Muscle of leg (tissue), 16 donors: ENCODE measurements at places on chromosomes 16 and 17.

- peak; percentile 51 for DNase-seq
Measured at GRCh38 chr17:57938061-57938502, 17.1 kb downstream of the CUEDC1 start.

DNA sequence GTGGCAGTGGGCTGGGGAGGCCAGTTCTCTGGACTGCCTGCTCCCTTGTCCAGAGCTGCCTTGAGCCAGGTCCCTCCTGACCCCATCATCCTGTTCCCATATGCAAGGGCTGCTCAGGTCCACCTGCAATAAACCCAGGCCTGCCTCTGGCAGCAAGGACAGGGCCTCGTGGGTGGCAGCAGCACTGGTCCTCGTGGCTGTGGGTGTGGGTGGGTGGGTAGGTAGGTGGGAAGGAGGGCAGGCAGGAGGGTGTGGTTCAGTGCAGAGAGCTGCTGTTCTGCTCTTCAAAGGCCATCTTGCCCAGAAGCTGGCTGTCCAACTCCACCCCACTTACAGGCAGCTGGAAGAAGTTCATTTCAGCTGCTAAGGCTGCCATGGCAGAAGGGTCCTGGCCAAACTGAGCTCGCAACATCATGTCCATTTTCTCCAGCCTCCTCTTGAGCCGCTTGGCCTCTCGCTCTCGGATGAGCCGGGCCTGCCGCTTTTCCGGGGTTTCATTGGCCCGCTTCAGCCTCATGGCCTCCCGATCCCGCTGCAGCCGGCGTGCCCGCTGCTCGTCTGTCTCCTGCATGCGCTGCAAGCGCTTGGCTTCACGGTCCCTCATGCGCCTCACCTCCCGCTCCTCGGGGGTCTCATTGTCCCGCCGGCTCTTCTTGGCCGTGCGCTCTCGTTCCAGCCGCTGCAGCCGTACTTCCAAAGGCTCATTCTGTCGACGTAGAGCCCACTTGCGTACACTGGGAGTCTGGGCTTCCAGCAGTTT lies 14.2 kb downstream of the ATXN1L start:
- DNase-seq: no peak

DNA sequence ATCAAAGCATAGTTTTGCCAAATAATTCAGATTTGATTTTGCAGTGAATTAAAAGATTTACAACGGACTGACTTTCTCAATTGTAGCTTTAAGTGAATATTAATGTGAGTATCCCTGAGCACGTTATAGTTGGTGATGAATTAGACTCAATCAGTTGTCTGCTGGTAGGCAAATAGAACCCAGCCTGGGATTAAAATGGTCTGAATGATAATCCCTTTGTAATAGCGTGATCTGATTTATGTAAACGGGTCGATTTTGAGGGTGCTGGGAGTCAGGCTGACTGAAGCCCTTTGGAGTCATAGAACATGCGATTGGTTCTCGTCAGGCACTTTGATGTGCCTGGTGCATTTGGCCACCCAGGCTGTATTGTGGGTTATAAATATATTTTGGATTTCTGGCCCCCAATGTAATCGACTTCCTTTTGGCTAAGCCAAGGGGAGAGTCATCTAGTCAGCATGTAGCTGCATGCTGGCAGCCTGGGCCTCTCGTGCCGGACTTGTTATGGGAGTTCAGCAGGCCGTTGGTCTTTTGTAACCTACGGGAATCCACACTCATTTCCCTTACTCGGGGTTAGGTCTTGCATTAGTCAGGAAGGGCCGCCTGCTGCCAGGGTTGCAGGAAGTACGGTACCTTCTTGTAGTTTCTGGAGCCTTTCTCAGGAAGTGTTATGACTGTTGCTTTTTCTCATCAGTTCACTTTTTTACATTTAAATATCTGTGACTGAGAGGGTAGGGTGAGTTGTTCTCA lies 5.4 kb downstream of the PGS1 start:
- peak; percentile 69 for DNase-seq

GRCh38 chr17:28404007-28404406 lies 2.0 kb downstream of the SLC46A1 start:
- DNase-seq: peak; percentile 50

- DNase-seq: peak; percentile 1
Measured at GRCh38 chr17:61689610-61690180, 98.7 kb upstream of the NACA2 start.

DNA sequence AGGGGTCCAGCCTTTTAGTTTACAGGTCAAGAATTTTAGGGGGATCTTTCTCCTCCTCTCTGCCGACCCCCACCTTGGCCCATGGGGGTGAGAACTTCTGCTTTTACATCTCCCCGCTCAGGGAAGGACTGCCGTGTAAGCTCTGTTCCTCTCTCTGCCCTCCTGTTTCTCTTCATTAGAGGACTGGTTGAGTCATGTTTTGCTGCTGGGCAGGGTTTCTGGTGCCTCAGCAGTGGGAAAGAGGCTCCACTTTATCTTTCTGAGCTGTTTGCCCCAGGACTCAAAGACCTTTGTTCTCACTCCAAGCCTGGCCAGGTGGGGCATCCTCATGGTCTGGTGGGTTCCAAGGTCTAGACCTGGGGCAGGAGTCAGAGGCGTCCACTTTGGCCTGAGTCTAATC lies 93.0 kb downstream of the UTP18 start:
- no peak for DNase-seq

DNA sequence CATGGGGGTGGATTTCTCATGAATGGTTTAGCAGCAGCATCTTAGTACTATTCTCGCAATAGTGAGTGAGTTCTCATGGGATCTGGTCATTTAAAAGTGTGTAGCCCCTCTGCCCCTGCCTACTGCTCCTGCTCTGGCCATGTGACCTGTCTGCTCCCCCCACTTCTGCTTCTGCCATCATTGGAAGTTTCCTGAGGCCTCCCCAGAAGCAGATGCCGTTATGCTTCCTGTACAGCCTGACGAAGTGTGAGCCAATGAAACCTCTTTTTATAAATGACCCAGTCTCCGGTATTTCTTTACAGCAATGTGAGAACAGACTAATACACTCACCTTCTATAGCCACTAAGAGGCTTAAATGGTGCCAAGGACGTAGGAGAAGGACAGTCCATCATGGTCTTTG lies 51.5 kb downstream of the NOL11 start:
- no peak for DNase-seq

DNA sequence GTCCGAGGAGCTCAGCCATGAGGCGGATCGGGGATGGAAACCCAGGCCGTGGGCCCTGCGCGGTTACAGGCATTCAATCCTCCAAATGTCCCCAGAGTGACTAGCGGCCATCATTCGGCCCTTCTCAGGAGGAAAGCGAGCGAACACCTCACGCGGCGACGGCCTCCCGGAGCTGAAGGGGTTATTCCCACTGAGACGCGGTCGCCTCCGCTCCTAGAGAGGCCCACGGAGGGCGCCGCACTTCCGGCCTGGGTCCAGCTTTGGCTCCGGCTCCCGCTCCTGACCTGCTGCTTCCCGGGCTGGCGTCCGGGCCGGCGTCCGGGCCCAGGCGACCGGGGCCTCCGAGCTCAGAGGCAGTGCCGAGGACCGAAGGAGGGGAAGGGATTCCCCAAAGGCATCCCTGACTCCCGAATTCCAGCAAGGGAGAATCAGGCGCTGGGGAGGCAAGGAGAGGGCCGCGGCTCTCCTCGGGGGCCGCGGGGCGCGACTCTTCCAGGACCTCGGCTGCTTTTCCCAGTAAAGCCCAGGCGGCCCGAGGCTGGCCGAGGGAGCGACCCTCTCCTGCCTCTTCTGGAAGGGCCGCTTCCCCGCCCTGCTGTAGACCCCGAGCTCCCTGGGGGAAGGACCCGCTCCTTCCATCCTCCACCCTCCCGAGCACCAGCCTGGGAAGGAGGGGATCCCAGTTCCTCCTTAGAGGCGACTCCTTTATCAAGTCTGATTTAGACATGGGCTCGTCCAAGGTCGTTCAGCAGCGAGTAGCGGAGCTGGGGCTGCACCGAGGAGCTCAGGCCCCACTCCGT lies 18.6 kb upstream of the ZNF629 start:
- peak; percentile 94 for DNase-seq

- no peak for DNase-seq
Measured at GRCh38 chr16:2791174-2791573, 3.8 kb upstream of the PRSS33 start.

- DNase-seq: peak; percentile 70
Measured at GRCh38 chr17:57553991-57554825, 190.9 kb downstream of the CCDC182 start.

GRCh38 chr17:18866866-18867813 lies 9.2 kb downstream of the PRPSAP2 start:
- DNase-seq: no peak

GRCh38 chr16:20318437-20318836 lies 8.9 kb downstream of the GP2 start:
- DNase-seq: no peak

DNA sequence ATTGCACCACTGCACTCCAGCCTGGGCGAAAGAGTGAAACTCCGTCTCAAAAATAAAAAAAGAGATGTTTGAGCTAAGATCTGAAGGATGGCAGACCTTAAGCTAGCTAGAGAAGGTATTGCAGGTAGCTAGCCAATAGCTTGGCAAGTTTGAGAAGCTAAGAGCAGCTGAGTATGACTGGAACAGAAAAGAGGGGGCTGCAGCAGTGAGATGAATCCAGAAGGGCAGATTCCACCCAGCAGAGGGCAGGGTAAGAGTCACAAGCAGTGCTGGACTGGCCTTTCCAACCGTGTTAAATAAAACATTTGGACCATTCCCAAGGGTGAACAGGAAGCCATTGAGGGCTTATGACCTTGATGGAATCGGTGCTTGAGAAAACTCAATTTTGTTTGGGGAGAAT lies 5.7 kb upstream of the PHAF1 start:
- DNase-seq: peak; percentile 34

DNA sequence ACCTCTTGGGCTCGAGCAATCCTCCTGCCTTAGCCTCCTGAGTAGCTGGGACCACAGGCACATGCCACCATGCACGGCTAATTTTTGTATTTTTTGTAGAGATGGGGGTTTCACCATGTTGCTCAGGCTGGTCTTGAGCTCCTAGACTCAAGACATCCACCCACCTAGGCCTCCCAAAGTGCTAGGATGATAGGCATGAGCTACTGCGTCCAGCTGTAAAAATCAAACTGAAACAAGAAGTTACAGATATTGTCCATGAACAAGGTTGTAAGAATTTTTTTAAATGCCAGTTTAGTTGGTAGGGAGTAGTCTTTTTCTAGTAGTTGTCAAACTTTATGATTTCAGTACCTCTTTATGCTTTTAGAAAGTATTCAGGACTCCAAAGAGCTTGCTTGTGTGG lies 424.4 kb upstream of the PMFBP1 start:
- DNase-seq: no peak

GRCh38 chr16:57826706-57827625 lies 24.7 kb upstream of the KIFC3 start:
- DNase-seq: peak; percentile 52

DNA sequence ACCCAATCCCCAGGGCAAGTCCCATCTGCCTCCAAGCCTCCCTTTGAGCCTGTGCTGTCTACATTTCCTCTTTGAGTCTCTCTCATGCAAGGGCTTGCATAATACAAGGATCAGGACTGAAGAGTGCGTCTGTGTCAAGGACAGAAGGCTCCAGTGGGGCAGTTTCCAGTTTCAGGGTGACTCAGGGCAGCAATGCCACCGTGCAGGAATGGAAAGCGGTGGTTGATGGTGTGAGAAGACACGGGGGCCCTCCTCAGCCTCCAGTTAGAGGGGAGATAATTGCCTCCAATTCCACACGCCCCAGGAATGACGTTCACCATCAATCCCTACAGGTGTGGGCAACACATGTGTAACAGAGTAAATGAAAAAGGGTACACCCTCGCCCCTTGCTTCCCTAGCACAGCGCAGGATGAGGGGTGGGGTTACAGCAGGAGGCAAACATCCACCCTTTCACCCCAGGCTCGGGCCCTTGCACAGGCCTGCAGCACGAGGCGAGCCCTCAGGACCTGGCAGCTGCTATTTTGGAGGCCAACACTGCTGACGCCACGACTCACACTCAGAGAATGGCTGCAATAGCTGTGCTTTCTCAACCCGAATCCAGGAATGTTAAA lies 24.8 kb upstream of the SLC25A19 start:
- peak; percentile 71 for DNase-seq

DNA sequence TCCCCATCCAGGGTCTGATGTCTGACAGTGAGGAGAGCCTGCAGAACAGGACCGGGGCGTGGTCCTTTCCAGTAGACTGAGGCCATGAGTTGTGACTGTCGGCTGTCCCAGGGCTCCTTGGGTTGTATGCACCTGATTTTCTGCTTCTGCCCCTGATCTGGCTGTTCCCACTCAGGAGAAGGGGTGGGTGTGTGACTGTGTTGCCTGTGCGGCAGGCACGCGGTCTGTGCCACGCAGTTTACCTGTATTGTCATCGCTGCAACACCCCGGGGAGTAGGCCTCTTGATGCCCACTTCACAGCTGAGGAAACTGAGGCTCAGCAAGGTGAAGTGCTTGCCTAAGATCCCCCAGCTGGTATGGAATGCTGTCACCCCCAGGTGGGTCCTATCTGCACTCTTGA lies 1.4 kb downstream of the CRISPLD2 start:
- DNase-seq: no peak

DNA sequence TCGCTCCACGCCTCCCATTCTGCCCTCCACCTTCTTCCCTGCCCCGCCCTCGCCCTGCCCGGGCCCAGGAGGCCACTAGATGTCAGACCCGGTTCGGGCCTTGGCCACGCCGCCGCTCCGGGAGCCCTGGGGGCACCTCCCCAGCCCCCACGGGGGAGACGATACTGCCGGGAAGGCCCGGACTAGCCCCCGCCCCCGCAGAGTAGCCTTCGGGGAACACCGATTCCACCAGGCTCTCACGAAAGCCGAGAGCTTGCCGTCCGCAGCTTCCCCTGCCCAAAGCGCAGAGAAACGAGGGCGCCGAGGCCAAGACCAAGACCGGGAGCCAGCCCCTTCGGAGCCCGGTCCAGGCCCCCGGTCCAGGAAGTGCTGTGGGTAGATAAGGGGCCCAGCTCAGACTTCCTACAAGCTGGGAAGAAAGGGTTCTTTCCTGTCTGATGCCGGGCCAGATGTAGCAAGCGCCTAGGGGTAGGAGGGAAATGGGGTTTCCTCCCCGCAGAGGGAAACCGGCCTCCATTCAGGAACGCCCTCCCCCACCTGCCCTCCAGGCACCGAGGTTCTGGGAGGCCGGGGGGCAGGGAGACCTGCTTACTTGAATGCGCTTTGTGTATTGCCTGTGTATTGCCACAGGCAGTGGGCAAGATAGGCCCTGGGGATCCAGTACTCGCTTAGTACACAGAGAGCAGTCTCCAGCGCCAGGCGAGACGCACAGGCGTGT lies 806 bp upstream of the CYB561 start:
- DNase-seq: peak; percentile 51

- DNase-seq: peak; percentile 73
Measured at GRCh38 chr17:57810721-57811637, 38.9 kb downstream of the MRPS23 start.

GRCh38 chr17:73724990-73725389 lies 80.7 kb upstream of the SDK2 start:
- DNase-seq: no peak
